Lower leg skin (tissue), 4 donors: ENCODE measurements at places on chromosomes 16 and 17.

DNA sequence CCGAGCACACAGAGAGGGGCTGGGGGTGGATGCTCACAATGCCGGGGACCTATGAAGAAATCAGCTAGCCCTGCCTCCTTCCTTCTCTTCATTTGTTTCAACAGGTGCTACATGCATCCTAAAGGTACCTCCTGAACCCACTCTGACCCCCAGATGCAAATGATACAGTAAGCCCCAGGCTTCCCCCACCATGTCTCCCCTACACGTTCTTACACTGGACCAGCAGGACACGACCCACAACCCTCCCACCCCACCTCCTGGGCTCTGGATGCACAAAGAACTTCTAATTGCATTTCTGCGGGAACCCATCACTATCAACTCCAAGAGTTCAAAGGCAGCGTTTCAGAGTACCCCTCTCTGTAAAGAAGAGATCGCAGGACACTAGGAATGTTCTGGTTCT is 2.1 kb downstream of the XYLT1 start:
- no peak for DNase-seq

GRCh38 chr16:55386534-55387296 is 62.7 kb downstream of the IRX6 start:
- DNase-seq: no peak

DNA sequence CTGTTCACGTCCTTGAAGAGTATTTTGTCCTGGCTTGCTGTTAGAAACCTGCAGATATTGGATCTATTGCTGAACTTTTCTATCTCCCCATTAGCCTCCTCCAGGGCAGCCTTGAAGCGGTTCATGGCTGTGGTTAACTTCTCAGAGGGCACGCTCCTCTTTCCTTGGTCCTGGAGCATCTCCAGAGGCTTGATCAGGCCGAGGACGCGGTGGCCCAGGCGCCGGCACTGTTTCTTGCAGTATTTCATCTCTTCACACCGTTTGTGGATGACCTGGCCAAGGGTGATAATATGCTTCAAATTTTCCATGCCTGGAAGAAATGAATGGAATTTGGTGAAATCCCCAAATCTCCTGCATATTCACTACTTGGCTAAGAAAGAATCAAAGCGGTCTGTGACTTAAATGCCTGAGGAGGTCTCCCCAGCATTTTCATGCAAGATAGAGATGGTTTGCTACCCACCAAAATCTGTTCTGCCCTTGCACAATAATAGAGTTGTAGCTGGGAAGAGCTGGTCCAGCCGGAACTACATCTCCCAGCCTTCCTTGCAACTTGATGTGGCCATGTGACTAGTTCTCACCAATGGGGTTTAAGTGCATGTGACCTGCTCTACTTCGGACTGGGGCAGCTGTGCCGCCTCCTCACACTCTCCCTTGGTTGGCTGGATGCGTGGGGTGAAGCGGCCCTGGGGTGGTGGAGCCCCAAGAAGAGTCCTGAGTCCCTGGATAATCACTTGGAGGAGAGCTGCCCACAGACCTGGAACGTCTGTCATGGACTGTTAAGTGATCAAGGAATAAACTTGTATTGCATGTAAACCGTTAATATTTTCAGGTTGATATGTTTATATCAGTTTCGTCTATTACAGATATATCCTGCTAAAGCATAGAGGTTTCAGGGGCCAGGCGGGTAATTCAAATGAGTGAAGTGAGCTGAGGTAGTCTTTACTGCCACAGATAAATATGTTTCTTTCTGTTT is 4.9 kb downstream of the MLKL start:
- peak; percentile 93 for DNase-seq

GRCh38 chr17:74990581-74991105 is 3.2 kb downstream of the CDR2L start:
- DNase-seq: no peak

DNA sequence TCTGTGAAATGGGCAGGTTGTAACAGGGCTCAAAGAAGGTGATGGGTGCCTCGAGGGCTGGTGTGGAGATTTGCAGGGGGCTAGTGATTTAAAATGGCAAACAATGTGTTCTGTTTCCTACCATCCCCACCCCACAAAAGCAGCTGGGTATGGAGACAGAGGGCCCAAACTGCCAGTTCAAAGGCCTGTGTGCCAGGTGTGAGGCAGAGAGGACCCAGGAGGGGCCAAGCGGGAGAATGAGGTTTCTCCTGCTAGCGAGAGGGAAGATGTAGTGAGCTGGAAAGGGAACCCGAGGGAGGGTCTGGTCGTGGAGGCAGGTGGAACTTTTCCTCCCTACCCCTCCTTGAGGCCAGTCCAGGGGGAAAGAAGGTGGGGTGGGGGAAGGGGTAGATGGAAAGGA is 39.4 kb downstream of the LAT start:
- no peak for DNase-seq

GRCh38 chr17:64497565-64498035 is 746 bp upstream of the POLG2 start:
- no peak for DNase-seq

- no peak for DNase-seq
These were observed 1.3 kb upstream of the HIC1 start for GRCh38 chr17:2053380-2054261.

DNA sequence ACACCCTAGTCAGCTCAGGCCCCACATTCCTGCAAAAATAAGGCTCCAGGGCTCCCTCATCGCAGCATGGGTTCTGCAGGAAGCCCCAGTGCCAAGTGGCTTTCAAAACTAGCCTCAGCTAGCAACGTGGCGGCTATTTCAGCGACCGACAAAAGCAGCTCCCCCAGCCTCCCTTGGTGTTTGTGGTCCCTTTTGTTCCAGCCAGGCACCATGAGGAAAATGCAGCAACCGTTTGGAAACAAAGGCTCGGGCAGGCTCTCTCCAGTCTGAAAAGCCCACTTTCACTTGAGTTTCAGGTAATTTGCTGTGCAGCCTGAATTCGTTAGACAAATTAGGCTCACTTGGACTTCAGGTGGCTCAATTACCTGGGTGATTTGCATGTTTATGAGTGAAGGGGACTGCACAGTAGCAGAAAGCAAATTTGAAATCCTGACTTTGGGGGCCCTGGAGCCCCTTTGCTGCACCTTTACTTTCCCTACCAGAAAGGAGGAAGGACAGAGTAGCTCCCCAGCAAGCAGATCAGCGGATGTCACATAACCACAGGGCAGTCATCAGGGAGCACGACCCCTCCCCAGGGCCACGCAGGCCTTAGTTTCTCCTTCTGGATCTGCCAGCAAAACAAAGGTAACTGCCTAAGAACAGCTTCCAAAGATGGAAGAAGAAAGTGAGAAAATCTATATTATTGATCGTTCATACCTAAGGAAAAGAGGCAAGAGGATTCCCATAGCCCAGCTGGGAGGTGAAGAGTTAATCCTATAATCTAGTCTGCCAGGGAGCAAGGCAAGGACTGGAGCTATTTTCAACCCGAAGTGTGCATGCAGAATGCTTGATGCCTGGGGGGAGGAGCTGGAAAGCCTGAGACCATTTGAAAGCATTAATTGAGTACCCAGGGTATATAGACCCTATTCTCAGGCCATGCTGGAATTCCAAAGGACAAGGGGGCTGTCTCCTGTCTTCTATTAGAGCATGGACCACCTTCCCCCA is 143.1 kb upstream of the SDK2 start:
- peak; percentile 63 for DNase-seq

DNA sequence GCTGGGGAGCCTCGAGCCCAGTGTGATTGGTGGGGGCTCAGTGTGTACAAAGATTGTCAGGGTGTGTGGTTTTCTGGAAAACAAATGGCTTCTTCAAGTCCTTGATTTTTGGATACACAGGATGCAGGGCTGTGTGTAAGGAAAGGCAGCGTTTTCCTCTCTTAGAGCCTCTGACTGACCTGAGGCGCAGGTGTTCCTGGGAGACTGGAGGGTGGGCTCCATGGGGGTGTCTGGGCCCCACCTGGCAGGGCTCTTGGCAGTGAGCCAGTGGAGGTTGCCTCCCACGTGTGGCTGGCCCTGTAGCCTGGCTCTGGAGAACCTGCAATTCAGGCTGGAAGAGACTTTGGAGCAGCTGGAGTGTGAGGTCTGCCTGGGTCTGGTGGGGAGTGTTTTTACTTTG is 5.0 kb downstream of the FOXK2 start:
- no peak for DNase-seq

GRCh38 chr17:3678821-3679530 is 10.4 kb downstream of the EMC6 start:
- DNase-seq: no peak

DNA sequence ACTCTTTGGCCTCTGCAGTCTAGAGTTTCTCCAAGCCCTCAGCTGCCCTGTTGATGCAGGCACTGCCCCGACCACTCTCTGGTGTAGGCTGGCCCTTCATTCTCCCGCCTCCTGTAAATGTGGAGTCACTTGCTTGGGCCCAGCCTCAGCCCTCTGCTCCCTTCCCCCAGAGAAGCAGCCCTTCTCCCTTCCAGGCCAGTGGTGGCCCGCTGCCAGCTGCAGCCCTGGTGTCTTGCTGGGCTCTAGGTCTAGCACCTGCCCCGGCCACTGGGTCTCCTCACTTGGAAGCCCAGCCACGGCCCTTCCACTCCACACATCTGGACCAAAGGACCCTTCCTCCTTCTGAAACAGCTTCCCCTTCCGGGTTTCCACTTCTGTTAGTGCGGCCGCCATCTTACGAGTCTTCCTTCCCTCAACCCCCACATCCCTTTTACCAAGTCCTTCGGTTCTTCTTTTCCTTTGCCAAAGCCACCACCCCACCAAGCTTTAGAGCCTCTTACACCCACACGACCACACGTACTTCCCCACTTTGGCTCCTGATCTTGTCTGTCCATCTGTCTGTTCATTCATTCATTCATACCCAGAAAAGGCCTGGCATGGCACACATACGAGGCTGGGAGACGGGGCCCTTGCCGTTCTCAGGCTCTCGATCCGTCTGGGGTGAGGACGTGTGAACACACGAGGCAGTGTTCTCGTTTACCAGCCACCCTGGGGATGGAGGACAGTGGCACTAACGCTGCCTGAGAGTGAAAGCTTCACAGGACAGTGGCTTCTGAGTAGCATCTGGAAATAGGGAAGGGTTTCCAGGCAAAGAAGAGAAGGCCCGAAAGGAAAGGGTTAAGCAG is 68.0 kb downstream of the ABR start:
- no peak for DNase-seq

DNA sequence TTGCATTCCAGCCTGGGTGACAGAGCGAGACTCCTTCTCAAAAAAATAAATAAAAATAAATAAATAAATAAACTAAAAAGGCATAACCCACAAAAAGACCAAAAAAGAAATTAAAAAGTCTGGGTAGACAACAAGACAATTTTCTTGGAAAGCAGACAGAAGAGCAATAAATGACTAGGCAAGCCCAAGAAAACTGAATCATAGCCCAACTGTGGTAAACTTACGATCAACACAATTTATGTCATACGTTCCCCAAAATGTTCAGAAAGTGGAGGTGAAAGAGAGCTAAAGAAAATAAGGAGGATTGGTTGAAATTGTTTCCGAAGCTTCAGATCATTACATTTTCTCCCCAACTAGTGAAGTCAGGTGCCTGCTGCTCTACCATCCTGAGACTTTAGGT is 31.3 kb upstream of the C17orf78 start:
- no peak for DNase-seq

- DNase-seq: no peak
These were observed 26.3 kb downstream of the ZC3H18 start for GRCh38 chr16:88596483-88596882.

GRCh38 chr17:60781880-60782412 is 104.3 kb downstream of the BCAS3 start:
- no peak for DNase-seq

- DNase-seq: no peak
These were observed 46.8 kb downstream of the CYB561 start for GRCh38 chr17:63399316-63399715.

- peak; percentile 59 for DNase-seq
These were observed 89.3 kb downstream of the SMG6 start for GRCh38 chr17:2214047-2214928.

DNA sequence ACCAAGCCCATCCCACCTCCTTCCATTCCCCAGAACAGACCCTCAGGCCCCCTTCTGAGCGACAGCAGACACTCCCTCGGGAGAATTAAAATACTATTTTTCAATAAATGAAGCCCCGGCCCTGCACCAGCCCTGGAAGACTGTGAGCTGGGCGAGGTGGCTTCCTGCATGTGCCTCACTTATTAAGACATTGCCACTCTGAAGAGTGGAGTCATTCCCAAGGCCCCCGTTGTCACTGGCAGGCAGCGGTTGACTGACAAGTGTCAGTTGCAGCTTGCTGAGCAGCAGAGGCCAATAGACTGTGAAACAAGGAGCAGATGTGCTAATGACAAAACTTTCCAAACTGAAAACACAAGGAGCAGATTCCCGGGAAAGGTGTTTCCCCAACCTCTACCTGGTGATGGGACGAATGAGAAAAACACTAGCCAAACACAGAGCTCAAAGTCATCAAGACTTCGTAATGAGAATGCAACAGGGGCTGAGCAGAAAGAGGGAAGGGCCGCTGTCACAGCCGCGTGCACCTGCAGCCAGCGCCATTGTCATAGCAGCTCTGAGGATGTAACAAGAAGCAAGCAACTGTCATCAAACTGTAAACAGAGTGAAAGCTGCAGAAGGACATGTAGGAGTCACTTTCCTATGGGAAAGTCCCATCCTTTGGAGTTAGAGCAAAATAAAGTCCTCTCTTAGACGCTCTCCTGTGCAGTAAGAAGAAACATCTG is 232.1 kb downstream of the C16orf78 start:
- peak; percentile 43 for DNase-seq

- no peak for DNase-seq
These were observed 39.0 kb downstream of the PRKCB start for GRCh38 chr16:23874613-23875294.

DNA sequence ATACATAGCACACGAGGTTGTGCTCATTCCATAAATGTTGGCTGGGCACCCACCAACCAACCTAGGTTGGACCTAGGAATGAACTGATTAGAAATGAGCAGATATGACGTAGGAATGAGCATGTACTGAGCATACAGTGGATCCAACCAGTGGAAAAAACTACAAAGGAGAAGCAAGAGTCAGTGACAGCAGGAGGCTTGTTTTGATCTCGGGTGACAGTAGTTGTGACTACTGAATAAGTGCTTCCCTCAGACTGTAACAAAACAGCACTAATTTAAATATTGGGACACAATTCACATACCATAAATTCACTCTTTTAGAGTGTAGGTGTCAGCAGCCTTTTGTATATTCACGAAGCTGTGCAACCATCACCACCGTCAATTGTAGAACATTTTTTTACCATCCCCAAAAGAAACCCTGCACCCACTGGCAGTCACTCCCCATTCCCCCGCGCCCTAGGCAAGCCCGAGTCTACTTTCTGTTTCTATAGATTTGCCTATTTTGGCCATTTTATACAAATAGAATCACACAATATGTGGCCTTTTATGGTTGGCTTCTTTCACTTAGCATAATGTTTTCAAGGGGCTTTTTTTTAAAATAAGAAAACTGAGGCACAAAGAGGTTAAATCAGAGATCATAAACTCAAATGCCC is 7.0 kb downstream of the VAC14 start:
- no peak for DNase-seq

DNA sequence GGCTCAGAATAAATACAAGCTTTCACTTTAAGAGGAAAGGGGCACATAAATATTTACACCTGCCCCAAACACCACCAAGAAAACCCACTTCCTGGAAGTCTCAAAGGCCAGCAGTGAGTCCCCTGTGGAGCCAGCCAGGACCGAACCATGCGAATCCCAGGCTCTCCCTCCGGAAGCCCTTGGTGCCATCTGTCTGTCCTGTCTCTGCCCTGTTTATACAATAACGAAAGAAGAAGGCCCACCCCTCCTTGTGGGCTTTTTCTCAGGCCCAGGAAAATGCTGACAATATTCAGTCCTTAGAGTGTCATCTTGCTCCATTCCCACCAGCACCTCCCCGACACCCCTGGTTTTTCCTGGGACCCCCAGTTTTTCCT is 3.6 kb upstream of the SLC6A4 start:
- DNase-seq: no peak
